CD4-positive, alpha-beta T cell treated with Interferon alpha-2 for 1 hour (primary cell): ENCODE measurements at places on chromosomes 5 and 9.

GRCh38 chr5:136191304-136192014 is 1.5 kb downstream of the SMIM32 start:
- no peak for DNase-seq

DNA sequence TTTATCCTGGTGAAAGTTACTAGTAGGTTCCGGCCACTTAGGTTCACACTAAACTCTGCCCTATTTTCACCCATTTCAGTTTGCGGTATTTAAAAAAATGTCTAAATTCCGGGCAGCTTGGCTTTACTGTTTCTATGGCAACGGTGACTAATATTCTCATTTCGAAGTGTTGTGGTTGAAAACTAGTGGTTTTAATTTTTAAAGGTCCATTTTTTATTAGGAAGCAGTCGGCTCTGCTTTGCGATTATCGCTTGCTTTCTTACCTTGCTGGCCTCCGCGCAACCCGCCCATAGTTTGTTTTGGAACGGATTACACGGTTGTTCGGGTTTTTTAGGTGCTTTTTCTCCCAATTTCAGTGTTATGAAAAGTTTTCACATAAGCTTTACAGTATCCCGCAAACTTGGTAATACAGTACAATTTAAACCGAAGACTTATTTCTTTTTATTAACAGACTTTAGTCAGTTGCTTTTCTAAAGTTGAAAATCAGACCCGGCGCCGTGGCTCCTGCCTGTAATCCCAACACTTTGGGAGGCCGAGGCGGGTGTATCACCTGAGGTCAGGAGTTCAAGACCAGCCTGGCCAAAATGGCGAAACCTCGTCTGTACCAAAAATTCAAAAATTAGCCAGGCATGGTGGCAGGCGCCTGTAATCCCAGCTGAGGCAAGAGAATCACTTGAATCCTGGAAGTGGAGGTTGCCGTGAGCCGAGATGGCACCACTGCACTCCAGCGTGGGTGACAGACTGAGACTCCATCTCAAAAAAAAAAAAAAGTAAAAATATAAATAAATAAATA is 1.6 kb downstream of the KDM4C start:
- peak; percentile 85 for DNase-seq

- no peak for DNase-seq
Observed at GRCh38 chr5:132838516-132839282, 8.3 kb upstream of the SHROOM1 start.

GRCh38 chr9:13274886-13275641 is 4.4 kb downstream of the MPDZ start:
- DNase-seq: no peak

DNA sequence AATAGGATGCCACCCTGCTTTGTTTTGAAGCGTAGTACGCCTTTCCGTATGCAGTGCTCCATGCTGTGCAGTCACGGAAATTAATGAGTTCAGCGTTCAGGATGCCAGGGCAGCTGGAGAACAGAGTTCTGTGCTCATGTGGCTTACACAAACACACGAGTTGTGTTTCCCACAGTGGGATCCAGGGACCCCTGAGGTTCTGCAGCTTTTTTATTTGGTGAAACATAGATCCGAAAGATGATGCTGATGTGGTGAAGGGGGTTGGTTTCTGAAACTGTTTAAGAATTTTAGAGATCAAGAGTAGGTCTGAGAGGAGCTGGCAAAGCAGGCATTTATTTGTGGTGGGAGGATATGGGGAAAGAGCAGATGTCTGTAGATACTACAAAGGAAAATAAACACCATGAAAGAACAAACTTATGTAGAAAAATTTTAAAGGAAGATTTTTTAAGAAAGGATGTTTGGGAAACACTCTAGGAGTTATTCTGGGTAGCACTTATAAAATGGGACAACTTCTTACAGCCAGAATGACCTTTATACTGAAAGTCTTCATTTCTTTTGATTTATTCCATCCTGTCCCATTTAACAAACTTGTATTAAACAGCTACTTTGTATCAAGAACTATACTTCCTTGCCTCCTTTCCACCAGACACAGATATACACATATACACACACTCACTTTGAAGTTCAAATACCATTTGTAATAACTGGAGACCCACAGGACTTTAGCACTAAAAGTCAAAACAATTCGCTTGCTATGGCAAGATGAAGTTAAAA is 52.7 kb downstream of the ITGA1 start:
- DNase-seq: no peak

DNA sequence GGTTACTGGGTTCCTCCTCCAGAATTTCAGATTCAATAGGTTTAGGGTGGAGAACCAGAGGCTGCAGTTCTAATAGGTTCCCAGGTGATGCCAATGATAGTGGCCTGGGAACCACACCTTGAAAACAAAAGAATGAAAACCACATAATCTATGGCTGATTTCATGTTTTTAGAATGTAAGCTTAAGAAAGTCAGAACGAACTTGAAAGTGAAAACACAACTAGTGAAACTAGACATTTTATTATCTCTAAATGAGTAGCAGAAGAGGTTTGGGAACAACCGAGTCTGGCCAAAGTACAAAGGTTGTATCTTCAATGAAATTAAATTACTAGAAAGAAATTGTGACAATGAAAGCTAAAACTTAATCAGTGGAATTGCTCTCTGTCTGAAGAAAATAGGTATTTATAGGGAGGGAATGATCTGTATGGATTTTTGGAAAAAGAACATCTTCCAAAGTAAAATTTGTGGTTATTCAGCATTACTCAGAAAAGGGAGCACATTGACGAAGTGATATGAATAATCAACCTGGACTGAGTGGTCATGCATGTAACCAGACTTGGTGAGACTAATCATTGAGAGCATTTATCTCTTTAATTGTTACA is 24.9 kb upstream of the CEP120 start:
- no peak for DNase-seq

DNA sequence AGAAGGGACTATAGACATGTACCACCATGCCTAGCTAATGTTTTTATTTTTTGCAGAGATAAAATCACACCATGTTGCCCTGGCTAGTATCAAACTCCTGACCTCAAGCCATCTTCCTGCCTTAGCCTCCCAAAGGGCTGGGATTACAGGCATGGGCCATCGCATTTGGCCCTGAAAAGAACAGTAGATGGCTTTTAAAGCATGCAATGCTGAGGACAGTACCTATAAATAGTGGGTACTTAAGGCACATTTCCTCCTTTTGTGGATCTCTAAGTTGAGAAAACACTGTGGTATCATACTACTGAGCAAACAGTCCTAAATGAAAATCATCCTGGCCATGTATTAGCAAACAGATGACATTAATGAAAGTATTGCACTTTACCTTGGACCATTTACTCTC is 119.4 kb downstream of the TTC39B start:
- no peak for DNase-seq

- DNase-seq: no peak
Observed at GRCh38 chr5:139820606-139821005, 25.0 kb downstream of the PSD2 start.

GRCh38 chr9:90815183-90815943 is 13.7 kb downstream of the SYK start:
- no peak for DNase-seq

DNA sequence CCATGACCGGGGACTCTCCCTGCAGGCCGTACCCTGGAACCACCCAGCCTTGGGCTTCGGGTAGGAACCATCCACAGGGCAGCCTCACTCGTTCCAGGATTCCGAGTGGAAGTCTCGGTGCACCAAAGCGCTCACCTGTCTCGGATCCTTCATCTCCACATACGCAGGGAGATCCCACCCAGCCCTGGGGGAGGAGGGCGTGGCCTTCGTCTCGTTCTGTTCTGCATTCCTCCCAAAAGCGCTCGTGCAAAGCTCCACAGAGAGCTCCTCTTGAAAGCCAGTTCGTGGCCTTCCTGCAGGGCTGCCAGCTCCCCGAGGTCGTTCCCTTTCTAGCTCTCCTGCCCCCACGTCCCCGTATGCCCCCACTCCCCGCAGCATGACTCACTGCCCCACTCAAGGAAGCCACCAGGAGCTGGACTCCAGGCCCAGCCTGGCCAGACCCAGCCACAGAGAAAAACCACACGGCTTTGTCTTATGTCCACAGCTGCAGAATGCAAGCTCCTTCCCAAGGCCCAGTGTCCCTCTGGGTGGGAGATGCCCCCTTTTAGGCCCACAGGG is 65.0 kb upstream of the SARDH start:
- no peak for DNase-seq

GRCh38 chr5:38543886-38544285 is 12.6 kb downstream of the LIFR start:
- no peak for DNase-seq

GRCh38 chr9:37452611-37453010 is 12.6 kb downstream of the ZBTB5 start:
- DNase-seq: no peak
